Brain (organoid and tissue), 16 donors: ENCODE measurements at places on chromosomes 13 and 19.

DNA sequence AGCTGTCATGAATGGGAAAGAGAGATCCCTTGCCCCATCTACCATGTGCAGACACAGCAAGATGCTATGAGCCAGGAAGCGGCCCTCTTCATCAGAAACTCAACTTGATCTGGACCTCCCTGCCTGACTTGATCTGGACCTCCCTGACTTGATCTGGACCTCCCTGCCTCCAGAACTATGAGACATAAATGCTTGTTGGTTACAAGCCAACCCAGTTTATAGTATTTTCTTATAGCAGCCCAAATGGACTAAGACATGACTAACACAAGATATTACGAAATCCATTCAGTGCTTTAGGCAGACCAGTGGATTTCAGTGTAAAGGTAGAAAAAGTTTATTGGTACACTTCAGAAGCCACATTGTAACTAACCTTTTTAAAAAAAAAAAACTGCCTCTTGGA, 15.6 kb downstream of the PCID2 start:
- DNase-seq: no peak

DNA sequence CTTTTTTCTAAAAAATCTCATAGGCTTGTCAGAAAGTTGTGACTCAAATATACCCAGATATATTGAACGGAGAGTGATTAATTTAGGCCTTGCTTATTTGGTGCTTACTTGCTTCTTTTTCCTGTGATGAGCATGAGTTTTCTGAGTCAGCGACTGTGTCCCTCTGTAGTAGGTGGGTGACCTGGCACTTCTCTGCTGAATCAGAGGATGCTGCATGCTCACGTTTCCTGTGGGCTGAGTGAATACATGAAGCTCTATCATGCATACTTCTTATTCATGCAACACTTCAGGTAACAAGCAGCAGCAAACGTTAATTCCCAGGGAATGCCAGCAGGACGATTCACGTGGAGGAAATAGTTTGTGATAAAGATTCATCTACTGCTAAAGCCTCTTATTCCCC, 245.0 kb downstream of the KLF5 start:
- DNase-seq: no peak

DNA sequence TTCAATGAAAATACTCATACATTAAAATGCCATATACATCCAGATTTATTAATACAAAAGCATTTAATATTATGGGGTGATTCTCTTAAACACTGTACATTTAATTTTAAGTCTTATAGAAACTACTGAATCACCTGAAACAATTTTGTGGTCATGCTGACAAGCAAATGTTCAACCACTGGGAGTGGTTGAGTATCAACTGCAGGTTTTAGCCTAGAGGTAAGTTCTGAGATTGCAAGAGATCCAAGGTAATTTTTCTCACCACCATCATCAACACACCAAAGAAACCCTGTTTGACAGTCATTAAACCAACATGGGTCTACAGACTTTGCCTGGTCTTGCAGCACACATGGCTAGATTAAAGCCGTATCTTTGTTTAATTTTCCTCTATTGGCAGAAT, 196.3 kb downstream of the LHFPL6 start:
- no peak for DNase-seq

DNA sequence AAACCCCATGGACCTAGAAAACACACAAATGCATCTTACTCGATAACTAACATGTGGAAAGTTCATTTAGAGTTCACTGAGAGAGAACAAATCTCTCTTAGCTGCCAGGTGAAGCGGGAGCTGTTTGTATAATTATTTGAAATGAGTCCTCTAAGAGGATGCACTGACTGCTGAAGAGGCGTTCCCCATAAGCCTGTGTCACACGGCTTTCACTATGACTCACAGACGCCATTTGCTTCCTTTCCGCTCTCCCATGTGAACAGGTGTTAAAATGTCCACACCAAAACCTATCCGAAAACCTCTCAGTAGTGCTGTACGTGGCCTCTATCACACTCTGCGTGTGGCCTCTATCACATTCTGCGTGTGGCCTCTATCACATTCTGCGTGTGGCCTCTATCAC, 101.8 kb downstream of the SOX1 start:
- DNase-seq: no peak

- peak; percentile 71 for DNase-seq
Measured at GRCh38 chr19:17778968-17779929, 15.7 kb upstream of the B3GNT3 start.

DNA sequence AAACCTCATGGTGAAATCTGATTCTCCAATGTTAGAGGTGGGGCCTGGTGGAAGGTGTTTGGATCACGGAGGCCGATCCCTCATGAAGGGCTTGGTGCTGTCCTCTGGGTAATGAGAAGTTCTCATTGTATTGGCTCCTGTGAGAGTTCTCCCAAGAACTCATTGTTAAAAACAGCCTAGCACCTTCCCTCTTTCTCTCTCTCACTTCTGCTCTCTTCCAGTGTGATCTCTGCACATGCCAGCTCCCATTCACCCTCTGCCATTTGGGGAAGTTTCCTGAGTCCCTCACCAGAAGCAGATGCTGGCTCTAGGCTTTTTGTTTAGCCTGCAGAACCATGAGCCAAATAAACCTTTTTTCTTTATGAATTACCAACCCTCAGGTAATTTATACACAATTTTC, 3.1 kb upstream of the SUCLA2 start:
- no peak for DNase-seq
